ENCODE measurements at places on chromosomes 16 and 17. TPM values are rescaled to one million over a fixed set of nuclear protein-coding genes. Genes with fewer than 3 reads are reported as not detected.

Gene RPTOR
- 30.6 TPM for total RNA-seq

Gene CD7
- total RNA-seq, result not detected

Gene CCL14
- total RNA-seq, result not detected

Gene SLC47A2
- total RNA-seq, result not detected

Gene WNT3
- 4.0 TPM for total RNA-seq

Gene HSDL1
- 36.4 TPM for total RNA-seq

Gene SYT17
- 0.29 TPM for total RNA-seq

Gene CARD14
- total RNA-seq, result not detected

Gene CPHXL2
- not detected for total RNA-seq

Gene ZFPM1
- total RNA-seq, result 0.92 TPM

Gene FBXW10
- 0.05 TPM for total RNA-seq

Gene TCAP
- 0.11 TPM for total RNA-seq

Gene PRAC1
- not detected for total RNA-seq

Gene HCFC1R1
- 16.2 TPM for total RNA-seq

Gene SLC52A1
- not detected for total RNA-seq

Gene CSH1
- not detected for total RNA-seq

Gene LRRC46
- total RNA-seq, result not detected

Gene HEATR9
- not detected for total RNA-seq

Gene ALDOA
- 762 TPM for total RNA-seq

Gene SCNN1G
- not detected for total RNA-seq

Gene ICAM2
- total RNA-seq, result not detected

Gene GAST
- total RNA-seq, result not detected

Gene TNS4
- not detected for total RNA-seq

Gene WDR45B
- 157 TPM for total RNA-seq

Gene METTL23
- 52.3 TPM for total RNA-seq

Gene COX4I1
- total RNA-seq, result 775 TPM

Gene NOTUM
- 2.4 TPM for total RNA-seq

Gene LGALS9B
- not detected for total RNA-seq

Gene TBX4
- total RNA-seq, result 0.05 TPM

Gene CDH8
- not detected for total RNA-seq

Gene ATAD5
- 7.7 TPM for total RNA-seq

Gene RCVRN
- not detected for total RNA-seq

Gene ABCA8
- total RNA-seq, result 4.1 TPM

Gene FDXR
- 18.3 TPM for total RNA-seq

Gene RTN4RL1
- not detected for total RNA-seq

Gene SBK1
- not detected for total RNA-seq

Gene PSMC3IP
- 22.3 TPM for total RNA-seq

Gene GNAO1
- total RNA-seq, result 5.1 TPM

Gene FNDC8
- total RNA-seq, result not detected

Gene OTOP2
- total RNA-seq, result not detected

Gene ITGAD
- not detected for total RNA-seq

Gene PRM3
- not detected for total RNA-seq

Gene IL17C
- total RNA-seq, result not detected

Gene MYH1
- total RNA-seq, result not detected

Gene ARHGAP44
- 5.1 TPM for total RNA-seq

Gene KRTAP4-4
- total RNA-seq, result not detected

Gene CMTM3
- 13.6 TPM for total RNA-seq

Gene KRT33A
- not detected for total RNA-seq

Gene C17orf50
- not detected for total RNA-seq

All from SJSA1 (cell line).